ENCODE measurements at places on chromosomes 5 and 9.

GRCh38 chr5:149940941-149941644, 3.5 kb downstream of the PDE6A start:
- no peak for DNase-seq

- DNase-seq: no peak
Observed at GRCh38 chr9:15305470-15305869, 1.5 kb downstream of the TTC39B start.

- no peak for DNase-seq
Observed at GRCh38 chr9:34123682-34124081, 2.8 kb downstream of the DCAF12 start.

GRCh38 chr5:44546286-44546685, 157.1 kb upstream of the FGF10 start:
- no peak for DNase-seq

DNA sequence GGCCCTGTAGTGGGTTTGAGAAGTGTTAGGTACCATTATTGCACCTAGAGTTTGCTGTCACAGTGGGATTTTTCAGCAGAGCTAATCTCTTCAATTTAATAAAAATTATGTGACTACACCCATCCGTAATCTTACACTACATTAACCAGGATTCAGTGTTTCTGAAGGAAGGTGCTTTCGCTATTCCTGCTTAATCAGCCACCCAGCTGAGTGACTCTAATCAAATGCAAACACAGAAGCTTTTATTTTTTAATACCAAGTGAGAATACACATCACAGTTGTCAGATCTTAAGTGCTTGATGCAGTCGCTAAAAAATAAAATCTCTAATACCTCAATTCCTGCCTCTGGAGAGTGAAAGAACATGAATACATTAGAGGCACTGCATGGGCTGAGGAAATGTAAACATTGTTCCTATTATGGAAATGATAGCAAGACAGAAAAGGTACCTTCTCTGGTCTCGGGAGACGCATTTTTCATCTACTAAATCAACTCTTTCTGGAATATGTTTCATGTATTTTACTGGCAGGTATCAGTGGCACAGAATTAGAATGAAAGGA, 125.7 kb downstream of the SEMA6A start:
- DNase-seq: no peak

DNA sequence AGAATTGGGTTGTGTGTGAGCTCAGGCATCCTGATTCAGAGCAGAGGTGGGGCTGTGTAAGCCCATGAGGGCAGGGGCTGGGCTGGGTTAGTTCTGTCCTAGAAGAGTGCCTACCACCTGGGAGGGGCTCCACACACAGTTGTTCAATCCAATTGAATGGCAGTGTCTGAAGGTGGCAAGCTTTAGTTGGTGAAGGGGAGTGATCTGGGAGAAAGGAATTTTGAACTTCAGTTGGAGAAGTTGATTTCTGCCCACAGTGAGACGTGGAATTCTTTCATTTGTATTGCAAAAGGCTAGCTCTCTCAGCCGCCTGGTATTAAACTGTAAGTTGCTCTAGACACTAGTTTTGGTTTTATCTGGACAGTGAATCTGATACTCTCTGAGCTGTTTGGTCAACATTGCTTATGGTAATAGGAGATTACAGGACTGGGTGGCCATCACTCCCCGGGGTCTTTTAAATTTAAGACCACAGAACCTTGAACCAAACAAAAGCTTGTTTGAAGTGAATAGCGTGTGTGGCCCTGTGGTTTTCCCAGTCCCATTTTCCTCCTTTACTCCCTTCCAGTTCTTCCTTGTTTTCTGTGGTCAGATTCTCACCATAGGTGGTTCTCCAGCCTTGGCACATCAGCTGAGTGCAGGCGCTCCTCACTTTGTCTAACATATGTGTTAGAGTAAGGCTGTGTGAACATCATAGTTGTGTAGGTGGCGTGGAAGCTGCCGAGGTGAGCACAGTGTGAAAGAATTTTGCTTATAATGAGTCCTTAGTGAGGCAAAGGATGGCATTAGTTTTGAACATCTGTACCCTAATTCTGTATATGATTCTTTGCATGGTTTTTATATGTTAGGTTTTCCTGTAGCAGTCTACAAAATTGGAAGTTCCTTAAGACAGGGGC, 78.0 kb downstream of the ARHGAP26 start:
- DNase-seq: no peak

DNA sequence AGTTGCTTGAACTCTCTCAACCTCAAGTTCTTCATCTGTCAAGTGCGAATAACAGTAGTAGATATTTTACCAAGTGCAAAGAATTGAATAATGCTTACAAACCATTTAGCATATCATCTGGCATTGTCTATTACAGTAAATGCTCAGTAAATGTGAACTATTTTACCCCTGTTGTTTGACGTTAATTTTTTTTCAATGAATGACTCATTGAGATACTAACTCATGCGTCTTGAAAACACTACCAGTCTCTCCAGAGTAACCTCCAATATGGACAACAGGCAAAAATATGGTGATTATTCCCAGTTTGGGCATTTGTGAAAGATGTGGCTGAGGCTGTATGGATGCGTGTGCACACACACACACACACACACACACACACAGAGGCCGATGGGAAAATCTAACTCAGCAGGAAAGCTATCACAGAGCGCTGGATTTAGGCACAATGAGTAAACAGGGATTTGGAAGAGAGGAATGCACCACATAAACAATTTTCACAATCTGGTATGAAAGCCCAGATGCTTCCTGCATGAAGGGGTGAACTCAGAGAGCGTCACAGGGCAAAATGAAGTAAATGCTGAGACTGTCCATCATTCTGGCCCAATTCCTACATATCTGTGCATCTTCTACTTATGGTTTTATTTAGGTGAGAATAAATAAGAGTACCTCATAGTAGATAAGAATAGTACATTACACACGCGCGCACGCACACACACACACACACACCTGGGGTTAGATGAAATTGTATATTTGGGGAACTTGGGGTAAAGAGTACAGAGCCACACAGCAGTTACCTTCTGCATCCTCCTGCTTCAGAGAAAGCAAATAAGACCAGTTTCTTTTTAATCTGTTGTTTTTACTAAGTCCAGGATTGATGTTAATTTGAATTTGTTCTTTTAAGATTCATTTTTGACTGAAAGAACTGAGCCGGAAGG, 128.7 kb downstream of the PALM2AKAP2 start:
- DNase-seq: no peak

GRCh38 chr5:11043881-11044280, 282.8 kb upstream of the DAP start:
- DNase-seq: no peak

- no peak for DNase-seq
Observed at GRCh38 chr5:67435032-67435431, 238.4 kb upstream of the CD180 start.

DNA sequence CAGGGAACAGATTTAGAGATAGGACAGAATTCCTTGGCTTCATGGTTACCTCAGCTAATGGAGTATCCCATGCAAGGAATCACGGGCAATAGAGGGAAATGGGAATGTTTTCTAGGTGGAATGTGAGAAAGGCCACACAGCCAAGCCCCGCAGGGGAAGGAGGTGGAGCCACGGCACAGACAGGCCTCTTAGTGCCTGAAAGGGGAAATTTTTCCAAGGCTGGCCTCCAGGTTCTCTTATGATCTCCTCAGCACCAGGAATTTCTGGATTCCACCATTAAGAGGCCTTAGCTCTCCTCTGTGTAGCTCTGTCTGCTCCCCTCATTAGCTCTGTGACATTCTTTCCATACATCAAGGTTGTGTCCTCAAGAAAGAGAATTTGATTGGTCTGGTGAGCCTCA, 124.7 kb downstream of the GALNT10 start:
- DNase-seq: no peak

GRCh38 chr9:114774524-114774923, 31.3 kb downstream of the TNFSF15 start:
- DNase-seq: no peak

DNA sequence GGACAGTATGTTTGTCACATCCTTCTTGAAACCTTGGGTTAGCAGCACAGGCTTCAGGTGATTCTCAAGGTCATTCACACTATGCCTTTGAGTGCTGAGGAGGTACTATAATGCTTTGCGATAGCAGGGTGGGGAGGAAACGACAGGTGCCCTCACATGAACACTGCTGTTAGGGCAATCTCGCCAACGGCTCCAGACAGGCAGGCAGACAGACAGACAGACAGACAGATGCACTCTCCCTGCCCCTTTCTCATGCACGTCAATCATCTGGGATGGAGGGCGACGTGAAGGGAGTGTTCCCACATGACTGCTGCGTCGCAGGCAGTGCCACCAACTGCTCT, 82.9 kb downstream of the RAPGEF1 start:
- no peak for DNase-seq

DNA sequence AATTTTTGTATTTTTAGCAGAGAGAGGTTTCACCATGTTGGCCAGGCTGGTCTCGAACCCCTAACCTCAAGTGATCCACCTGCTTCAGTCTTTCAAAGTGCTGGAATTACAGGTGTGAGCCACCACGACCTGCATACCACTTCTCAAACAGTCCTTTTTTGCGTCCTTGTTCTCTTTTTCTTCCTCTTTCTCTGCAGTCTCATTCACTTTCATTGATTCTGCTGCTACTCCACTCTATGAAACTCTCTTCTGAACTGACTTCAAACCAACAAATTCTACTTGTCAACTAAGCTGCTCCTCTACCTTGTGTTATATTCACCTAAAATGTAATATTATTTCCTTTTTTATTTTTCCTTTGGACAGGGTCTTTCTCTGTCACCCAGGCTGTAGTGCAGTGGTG, 7.9 kb downstream of the NSD1 start:
- DNase-seq: no peak

GRCh38 chr9:93298498-93299417, 114.8 kb downstream of the WNK2 start:
- DNase-seq: no peak

- DNase-seq: no peak
Observed at GRCh38 chr5:75199946-75200345, 36.7 kb downstream of the ANKRD31 start.

GRCh38 chr9:134555094-134555650, 86.4 kb upstream of the COL5A1 start:
- DNase-seq: no peak

GRCh38 chr9:5644501-5644900, 15.6 kb downstream of the RIC1 start:
- DNase-seq: no peak

DNA sequence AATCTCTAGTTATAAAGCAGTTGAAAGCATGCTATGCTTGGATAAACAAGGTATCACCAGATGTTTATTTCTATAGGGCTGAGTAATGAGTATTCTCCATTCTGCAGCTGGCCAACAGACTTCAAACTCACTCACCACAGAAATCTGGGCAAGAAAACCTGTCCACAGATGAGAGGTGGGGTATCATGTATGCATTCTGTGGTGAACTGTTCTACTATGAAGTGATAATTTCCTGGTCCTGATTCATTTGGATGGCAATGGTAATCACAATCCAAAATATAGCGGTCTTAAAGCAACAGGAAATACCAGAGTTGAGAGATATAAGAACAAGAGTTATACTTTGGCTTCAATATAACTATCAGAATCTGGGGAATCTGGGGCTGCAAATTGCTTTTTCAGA, 65.9 kb upstream of the EFNA5 start:
- DNase-seq: no peak

GRCh38 chr5:20972419-20972925, 984.5 kb upstream of the CDH18 start:
- DNase-seq: no peak

GRCh38 chr5:50964746-50965653, 298.6 kb downstream of the PARP8 start:
- DNase-seq: no peak

DNA sequence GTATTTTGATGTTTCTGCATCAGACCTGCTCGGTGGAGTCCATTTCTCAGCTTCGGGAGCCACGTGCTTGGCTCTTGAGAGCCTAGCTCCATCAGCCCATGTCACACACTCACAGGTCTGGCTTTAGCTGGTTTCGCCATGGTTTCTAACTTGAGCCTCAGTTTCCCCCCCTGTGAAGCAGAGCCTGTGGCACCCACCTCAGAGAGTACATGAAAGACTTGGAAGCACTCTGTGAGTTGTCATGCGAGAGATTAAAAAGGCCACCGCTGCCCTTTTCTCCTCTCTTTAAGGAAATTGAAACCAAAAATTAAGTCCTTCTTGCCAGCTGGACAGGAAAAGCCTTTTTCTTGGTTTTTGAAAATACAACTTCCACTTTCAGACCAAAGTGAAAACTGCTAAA, 8.8 kb downstream of the TENT4A start:
- DNase-seq: no peak

- DNase-seq: no peak
Observed at GRCh38 chr5:34061993-34062392, 19.0 kb upstream of the C1QTNF3 start.

DNA sequence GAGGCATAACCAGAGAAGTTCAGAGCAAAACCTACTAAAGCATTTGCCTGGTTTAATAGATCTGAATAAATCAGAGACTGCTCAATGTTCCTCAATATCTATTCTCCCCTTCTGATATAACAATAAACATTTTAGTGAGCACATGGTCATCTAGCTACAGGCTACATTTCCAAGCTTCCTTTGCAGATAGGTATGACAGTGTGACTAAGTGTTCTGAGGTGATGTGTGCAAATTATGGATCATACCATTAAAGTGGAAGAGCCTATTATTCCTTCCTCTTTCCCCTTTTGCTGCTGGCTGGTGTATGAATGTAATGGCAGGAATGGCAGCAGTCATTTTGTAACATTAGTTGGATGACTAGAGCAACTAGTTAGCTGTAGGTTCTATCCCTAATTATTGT, 285.8 kb upstream of the RASA1 start:
- no peak for DNase-seq

DNA sequence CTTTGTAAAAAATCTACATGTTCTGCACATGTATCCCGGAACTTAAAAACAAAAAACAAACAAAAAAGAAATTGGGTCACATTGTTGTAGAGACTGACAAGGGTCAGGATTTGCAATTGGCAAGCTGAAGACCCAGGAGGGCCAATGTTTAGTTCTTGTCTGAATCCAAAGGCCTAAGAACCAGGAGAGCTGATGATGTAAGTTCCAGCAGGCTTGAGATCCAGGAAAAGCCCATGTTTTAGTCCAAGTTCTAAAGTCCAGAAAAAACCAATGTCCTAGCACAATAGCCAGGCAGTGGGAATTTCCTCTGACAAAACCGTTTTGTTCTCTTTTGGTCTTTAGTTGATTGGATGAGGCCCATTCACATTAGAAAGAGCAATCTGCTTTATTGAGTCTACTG, 244.9 kb downstream of the DMAC1 start:
- no peak for DNase-seq

DNA sequence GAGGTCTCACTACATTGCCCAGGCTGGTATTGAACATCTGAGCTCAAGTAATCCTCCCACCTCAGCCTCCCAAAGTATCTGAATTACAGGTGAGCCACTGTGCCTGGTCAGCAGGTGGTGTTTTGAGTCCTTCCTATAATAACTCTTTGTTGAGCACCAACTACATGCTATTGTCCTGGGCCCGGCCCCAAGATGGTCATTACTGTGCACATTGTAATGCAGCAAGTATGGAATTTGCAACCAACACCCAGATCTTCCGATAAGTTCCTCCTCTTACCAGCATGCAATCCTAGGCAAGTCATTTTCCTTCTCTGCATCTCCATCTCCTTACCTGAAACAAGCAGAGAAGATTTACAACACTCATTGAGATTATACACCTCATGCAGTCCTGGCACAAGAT, 510.3 kb upstream of the KLF4 start:
- no peak for DNase-seq

All from NCI-H1436 (cell line).